ENCODE measurements at places on chromosomes 1 and 21. TPM values are rescaled to one million over a fixed set of nuclear protein-coding genes. Genes with fewer than 3 reads are reported as not detected.

The MROH9 gene
- not detected for total RNA-seq

The GPR37L1 gene
- not detected for total RNA-seq

The RPS27 gene
- 3,737 TPM for total RNA-seq

The EPHA10 gene
- total RNA-seq = 0.58 TPM

The ZNF692 gene
- 6.2 TPM for total RNA-seq

The OR2M3 gene
- not detected for total RNA-seq

The CFHR3 gene
- total RNA-seq = not detected

The NBPF14 gene
- 6.0 TPM for total RNA-seq

The CDCA8 gene
- total RNA-seq = 48.7 TPM

The HTR6 gene
- not detected for total RNA-seq

The PDC gene
- total RNA-seq = not detected

The AMY2A gene
- total RNA-seq = not detected

The NUF2 gene
- total RNA-seq = 39.4 TPM

The HCRTR1 gene
- not detected for total RNA-seq

The CTSK gene
- total RNA-seq = 0.62 TPM

The SPOCD1 gene
- 0.08 TPM for total RNA-seq

The HLX gene
- 0.06 TPM for total RNA-seq

The PTPN7 gene
- not detected for total RNA-seq

The ANKRD34A gene
- total RNA-seq = 0.14 TPM

The PLA2G2A gene
- 0.35 TPM for total RNA-seq

The CCDC181 gene
- total RNA-seq = not detected

The AGO1 gene
- 24.6 TPM for total RNA-seq

The CASQ2 gene
- not detected for total RNA-seq

The SNRPE gene
- 397 TPM for total RNA-seq

The CFAP57 gene
- not detected for total RNA-seq

The OR10Z1 gene
- not detected for total RNA-seq

The SLC44A3 gene
- 3.8 TPM for total RNA-seq

The TCHH gene
- total RNA-seq = not detected

The RAP1GAP gene
- 11.9 TPM for total RNA-seq

The GJA5 gene
- total RNA-seq = not detected

The E2F2 gene
- 5.7 TPM for total RNA-seq

The ZYG11A gene
- not detected for total RNA-seq

The OR2T33 gene
- not detected for total RNA-seq

The DISP1 gene
- 1.2 TPM for total RNA-seq

The OR2L3 gene
- total RNA-seq = not detected

The STIL gene
- total RNA-seq = 22.8 TPM

The LSM10 gene
- 14.0 TPM for total RNA-seq

The CDK11A gene
- 4.7 TPM for total RNA-seq

The HMGN1 gene
- total RNA-seq = 355 TPM

The DNAJB4 gene
- total RNA-seq = 18.6 TPM

The TMCO2 gene
- total RNA-seq = not detected

The MNDA gene
- total RNA-seq = not detected

The UMODL1 gene
- not detected for total RNA-seq

The NBPF6 gene
- not detected for total RNA-seq

The UCHL5 gene
- 72.4 TPM for total RNA-seq

The GCSAML gene
- total RNA-seq = not detected

The CYP4X1 gene
- 0.07 TPM for total RNA-seq

The TMEM51 gene
- 6.3 TPM for total RNA-seq

The CHD5 gene
- total RNA-seq = not detected

The CYP4B1 gene
- not detected for total RNA-seq

The S100A10 gene
- 16.8 TPM for total RNA-seq

The ANKRD35 gene
- total RNA-seq = 0.02 TPM

Measured in HepG2 (cell line).